ENCODE measurements at places on chromosomes 13 and 19.

DNA sequence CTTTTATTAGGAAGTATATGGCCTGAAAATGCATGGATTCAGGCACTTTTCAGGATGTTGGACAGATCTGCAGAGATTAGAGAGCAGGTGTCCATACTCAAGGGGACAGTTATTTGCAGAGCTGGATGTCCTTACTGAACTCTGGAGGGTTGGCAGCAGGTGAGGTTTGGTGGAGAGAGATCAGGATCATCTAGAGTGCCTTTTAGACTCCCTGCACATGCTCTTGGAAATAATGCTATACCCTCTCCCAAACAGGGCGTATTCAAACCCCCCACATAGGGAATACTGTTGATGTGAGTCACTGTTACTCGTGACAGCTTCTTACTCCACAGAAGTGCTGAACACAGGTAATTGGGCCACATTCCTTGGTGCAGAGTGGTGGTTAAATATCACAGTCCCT lies 725.7 kb upstream of the SGCG start:
- no peak for DNase-seq

DNA sequence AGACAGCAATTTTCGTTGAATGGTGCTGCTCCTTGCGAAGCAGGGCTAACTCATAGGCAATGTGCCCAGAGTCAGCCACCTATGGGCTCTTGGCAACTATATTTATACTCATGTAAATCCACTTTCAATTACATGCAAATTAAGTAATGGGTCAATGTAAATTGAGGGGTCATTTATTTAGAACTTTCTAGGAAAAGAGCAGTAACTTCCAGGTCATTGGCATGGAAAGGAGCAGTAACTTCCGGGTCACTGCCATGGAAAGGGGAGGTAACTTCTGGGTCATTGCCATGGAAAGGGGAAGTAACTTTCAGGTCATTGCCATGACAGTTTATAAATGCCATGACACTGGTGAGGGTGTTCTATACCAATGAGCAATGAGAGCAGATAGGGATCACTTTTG lies 11.6 kb downstream of the KLK4 start:
- DNase-seq = no peak

- DNase-seq = no peak
Observed at GRCh38 chr13:96783511-96783910, 210.8 kb downstream of the OXGR1 start.

- no peak for DNase-seq
Observed at GRCh38 chr13:59480396-59481259, 683.1 kb downstream of the DIAPH3 start.

GRCh38 chr13:66407128-66407527 lies 823.0 kb downstream of the PCDH9 start:
- DNase-seq = no peak

DNA sequence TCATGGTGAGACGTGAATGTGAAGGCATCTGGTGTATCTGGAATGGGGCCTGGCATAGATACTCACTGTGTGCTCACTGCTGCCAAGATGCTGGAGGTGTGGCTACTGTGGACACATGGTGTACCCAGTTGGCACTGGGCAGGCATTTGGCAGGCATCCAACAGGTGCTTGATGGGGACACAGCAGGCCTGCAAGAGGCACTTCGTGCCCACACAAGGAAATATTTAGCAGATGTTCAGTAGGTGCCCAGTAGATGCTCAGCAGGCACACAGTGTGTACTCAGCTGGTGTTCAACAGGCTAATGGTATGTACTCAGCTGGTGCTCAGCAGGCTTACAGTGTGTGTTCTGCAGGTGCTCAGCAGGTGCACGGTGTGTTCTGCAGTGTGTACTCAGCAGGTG lies 14.2 kb downstream of the CRTC1 start:
- DNase-seq = no peak

GRCh38 chr13:43475140-43475539 lies 311.6 kb downstream of the ENOX1 start:
- no peak for DNase-seq

GRCh38 chr13:41250993-41251392 lies 12.4 kb downstream of the MTRF1 start:
- DNase-seq = no peak

GRCh38 chr13:108283110-108283509 lies 13.6 kb downstream of the TNFSF13B start:
- DNase-seq = no peak

DNA sequence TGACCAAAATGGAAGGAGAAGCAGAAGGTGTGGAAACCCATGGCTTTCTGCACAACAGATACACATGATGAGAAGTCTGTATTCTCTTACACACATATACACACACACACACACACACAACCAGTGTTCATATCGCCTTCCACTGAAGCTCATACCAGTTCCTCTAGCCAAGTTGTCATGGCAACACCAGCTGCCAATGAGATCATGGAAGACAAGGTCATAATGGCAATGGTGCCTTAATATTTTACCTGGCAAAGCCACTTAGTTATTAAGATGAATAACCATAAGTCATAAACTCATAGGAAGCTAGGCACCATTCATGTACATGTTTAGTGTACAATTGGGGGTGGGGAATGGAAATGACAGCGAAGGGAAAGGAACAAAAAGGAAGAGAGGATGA lies 2.6 kb upstream of the DHRS12 start:
- no peak for DNase-seq

DNA sequence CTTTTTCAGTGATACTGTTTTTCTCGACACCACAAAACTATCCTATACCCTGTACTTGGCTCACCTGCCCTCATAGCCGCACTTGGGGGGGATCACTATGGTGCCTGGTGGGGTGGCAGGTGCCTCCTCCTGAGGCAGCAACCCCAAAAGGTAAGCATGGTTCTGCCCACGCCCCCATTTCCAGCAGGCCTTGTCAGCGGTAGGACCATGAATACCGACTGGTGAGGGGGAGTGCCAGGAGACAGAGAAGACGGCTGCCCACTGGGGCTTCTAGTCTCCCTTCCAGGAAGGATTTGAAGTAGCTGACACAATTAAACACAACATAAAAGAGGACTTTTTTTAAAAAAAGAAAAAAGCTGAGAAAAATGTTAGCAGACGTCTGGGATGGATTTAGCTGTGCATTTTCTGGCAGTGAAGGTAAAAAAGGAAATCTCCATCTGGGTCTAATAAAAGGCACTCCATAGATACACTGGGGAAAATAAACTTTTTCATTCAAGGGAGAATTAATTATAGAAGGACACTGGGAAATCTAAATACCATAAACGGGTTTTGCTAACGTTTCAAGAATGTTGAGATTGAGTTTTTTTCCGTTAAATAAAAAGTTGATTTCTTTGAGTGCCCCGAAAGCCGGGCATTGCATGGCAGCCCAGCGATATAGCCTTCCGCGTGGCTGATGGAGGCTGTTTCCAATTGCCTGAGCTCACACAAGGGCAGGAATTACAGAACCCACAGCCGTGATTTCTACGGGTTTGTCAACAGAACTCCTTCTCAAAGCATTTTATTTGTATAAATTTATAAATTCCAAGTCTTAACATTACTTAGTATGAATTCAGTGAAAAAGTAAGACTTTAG lies 45.1 kb downstream of the ATP11A start:
- no peak for DNase-seq

- DNase-seq = no peak
Observed at GRCh38 chr13:46577696-46578589, 25.0 kb downstream of the LRCH1 start.

- no peak for DNase-seq
Observed at GRCh38 chr13:23574421-23575145, 4.4 kb downstream of the TNFRSF19 start.

DNA sequence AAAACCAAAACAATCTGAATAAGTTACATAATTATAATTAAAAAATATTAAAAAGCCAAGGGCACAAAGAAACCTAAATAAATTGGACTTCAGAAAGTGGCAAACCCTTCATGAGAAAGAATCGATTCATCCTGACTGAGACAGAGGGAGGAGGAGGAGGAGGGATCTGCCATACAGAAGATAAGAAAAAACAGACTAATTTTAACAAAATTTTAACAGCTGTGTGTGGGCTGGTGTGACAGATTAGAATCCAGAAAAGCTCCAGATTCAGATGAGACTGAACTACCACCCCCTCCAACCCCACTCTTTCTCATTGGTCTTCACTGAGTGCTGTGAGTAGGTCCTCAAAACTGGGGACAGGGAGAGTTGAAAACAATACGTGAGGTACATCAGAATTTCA lies 111.5 kb upstream of the HTR2A start:
- no peak for DNase-seq

- DNase-seq = no peak
Observed at GRCh38 chr13:74820809-74821208, 661.2 kb downstream of the TBC1D4 start.

- no peak for DNase-seq
Observed at GRCh38 chr13:20247403-20247802, 15.3 kb upstream of the GJB6 start.

DNA sequence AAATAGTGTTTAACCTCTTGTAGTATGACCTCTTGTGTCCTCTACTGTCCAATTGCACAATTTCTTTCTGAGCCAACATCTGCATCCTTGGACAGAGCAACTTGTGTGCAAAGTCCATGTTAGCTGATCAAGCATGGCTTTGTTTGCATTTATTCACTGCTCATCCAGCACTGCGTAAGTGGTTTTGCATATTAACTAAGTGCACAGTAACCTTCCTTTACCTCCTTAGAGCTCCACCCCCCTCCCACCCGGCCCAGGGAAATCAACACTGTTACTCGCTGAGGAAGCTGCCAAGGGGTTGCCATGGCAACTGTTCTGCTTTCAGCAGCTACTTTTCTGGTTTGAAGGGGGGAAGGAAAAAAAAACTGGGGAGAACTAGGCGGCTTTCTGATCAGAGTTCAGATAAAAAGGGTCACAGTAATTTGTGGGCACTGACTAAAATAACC lies 153.5 kb upstream of the KLF12 start:
- peak; percentile 97 for DNase-seq

- DNase-seq = no peak
Observed at GRCh38 chr13:102460806-102461205, 59.0 kb upstream of the FGF14 start.

DNA sequence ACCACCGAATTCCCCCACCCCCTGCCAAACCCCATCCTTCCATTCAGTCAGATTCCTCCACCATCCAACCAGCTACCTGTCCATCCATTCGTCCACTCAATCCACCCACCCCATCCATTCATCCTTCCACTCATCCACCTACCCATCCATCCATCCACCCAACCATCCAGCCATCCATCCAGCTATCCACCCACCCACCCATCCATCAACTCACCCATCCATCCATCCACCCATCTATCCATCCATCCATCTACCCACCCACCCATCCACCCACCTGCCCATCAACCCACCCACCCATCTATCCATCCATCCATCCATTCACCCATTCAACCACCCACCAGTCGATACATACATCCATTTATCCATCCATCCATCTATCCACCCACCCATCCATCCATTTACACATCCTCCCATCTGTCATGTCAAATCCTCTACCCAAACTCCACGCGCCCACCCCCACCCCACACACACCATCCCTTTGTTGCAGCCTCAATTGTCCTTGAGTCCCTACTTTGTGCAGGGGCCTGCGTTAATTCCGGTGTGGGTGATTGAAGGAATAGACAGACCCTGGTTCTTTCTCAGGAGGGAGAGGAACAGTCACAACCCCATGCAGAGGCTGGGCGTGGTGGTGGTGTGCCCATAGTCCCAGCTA lies 5.3 kb upstream of the SLC5A5 start:
- no peak for DNase-seq

DNA sequence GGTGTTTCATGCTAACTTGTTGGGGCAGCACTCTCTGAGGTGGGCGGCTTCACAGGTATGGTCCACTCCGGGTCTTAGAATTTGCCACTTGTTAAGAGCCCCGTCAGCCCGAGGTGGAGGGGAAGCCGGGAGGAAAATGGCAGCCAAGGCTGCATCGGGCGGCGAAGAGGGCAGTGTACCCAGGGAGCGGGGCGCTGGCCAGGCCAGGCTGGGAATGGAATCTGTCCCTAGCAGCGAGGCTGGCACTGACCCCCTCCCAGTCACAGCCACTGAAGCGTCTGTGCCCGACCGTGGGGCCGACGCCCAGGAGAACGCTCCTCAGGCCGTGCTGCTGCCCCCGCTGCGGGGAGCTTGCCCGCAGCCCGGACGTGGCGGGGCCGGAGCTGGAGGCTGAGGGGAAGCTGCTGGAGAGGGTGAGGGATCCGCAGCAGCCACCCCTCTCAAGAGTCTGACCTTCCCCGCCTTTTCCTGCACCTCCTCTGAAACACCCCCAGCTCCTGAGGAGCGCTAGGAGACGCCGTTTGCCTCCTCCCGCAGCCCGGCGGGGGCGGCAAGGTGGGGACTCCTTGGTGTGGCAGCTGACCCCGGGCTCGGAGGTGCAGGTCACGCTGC lies 313.8 kb upstream of the SPRY2 start:
- DNase-seq = peak; percentile 47

GRCh38 chr19:5624018-5624663 lies 1.3 kb downstream of the SAFB start:
- DNase-seq = peak; percentile 45

DNA sequence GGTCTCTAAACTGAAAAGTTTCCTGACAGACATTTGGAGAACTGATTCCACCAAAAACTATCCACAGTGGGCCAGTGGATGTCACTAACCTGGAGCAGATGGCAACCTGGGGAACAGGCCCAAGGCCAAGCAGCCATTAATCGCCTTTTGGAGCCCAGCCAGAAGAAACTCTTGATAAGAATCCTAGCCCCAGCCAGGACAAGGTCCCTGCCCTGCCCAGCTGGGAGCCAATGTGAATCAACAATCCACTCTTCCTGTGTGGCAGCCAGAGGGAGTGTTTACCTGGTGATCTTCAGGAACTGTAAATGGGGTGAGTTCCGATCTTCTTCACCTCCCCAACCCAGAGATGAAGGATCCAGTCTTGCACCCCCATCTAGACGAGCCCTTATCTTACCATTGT lies 14.5 kb upstream of the IGSF23 start:
- DNase-seq = no peak

- DNase-seq = no peak
Observed at GRCh38 chr19:28596561-28597071, 616.3 kb downstream of the UQCRFS1 start.

GRCh38 chr13:83216479-83217245 lies 665.6 kb downstream of the SLITRK1 start:
- no peak for DNase-seq

DNA sequence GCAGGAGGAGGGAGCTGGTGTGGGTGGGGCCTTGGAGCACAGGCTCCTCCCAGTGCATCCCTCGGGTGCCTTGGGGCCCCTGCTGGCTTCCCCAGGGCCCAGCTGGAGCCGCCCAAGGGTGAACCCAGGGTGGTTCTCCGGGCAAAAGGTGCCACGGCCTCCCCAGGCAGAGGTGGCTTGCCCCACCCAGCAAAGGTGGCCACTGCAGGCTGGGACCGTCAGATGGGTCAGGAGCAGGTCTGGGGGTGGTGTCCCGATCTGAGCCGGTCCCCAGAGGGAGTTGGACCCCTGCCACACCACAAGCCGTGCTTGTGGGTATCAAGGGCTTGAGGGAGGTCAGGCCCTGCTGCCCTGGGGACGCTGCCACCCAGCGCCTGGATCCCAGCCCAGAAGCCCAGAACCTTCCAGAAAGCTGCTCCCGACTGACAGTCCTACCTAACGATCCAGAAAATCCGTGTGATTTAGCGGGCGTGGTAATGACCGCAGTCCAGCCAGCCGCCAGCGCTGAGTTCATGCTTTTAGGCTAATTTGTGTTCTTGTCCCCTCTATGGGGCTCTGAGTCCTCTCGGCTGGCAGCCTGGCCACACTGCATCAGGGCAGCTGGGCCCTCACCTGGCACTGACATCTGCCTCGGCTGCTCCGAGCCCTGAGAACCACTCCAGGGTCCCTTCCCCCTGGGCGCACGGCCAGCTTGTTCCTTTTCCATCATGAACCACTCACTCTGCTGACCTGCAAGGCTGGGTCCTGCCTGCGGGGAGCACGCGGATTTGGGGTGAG lies 5.0 kb upstream of the GRIN3B start:
- DNase-seq = no peak

- no peak for DNase-seq
Observed at GRCh38 chr13:113904411-113904810, 40.5 kb upstream of the GAS6 start.

- DNase-seq = no peak
Observed at GRCh38 chr13:77510156-77510555, 25.4 kb upstream of the SCEL start.

Measured in common myeloid progenitor, CD34-positive (primary cell).